RPMI7951 (cell line): ENCODE measurements at places on chromosomes 16 and 17. TPM values are rescaled to one million over a fixed set of nuclear protein-coding genes. Genes with fewer than 3 reads are reported as not detected.
A peak's percentile ranks its signal among the peaks of the same experiment; 100 is the strongest.

DNA sequence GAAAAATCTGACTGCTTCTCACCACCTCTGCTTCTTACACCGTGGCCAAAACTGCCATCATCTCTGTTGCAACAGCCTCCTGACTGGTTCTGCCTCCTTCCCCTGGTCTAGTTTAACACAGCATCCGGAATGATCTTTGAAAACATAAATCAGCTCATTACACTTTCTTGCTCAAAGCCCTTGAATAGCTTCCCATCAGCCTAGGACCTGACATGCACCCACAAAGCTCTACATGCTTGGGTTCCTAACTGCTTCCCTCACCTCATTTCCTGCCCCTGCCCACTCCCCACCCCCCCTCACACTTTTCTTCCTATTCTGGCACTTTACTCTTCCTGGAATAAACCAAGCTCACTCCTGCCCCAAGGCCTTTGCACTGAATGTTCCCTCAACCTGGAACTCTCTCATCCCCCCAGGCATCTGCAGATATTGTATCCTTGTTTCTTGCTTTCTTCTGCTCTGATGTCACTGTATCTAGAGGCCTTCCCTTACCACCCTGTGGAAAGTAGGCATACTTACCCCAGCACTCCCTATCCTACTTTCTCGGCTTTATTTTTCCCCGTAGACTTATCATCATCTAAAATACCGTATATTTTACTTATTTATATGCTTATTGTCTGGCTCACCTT lies 112.4 kb downstream of the FTO start:
- peak; percentile 39 for DNase-seq

DNA sequence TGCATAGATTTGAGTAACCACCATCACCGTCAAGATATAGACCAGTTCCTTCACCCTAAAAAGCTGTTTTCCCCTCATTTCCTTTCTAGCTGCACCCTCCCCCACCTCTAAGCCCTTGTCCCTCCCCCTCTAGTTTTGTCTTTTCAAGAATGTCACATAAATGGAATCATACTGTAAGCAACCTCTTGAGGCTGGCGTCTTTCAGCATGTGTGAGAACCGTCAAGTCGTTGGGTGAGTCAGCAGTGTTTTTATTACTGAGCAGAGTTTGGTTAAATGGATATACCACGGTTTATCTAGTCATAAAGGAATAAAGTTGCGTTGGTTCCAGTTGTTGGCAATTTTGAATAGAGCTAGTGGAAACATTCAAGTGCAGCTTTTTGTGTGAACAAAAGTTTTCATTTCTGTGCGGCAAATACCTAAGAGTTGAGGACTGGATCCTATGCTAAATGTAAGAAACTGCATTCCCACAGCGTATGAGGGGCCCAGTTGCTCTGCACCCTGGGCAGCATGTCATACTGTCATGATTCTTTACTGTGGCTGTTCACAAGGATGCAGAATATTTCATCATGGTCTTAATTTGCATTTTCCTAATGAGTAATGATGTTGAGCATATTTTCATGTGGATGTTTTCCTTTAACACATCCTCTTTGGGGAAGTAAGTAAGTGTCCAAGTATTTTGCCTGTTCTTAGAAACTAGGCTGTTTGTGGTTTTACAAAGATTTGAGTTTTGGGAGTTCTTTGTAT lies 264.3 kb downstream of the CPPED1 start:
- DNase-seq, result peak; percentile 49

DRC7 gene
- not detected in 2 replicates for total RNA-seq

NAGS gene
- 1.8 and 3.3 TPM in 2 replicates for total RNA-seq

CENPX gene
- total RNA-seq, result 119 and 144 TPM in 2 replicates

WFIKKN2 gene
- not detected in 2 replicates for total RNA-seq

CETP gene
- total RNA-seq, result 3.5 and 4.8 TPM in 2 replicates
